Heart left ventricle (tissue), 16 donors: ENCODE measurements at places on chromosomes 1 and 21.

DNA sequence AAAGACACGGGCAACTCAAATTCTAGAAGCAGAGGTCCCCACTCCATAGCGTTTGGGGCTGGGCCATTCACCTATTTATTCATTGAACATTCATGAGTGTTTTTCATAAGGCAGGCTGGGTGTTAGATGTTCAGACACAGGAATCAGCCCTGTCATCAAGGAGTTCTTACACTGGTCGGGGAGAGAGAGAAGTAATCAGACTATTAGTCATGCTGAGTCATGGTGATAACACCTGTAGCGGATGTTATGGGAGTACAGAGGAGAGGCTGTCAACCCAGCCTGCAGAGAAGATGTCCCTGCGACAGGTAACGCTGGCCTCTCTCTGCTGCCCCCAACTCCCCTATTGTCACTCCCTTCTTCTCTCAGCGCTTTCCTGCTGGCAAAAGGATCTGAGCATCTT lies 17.2 kb downstream of the LY9 start:
- DNase-seq = no peak

DNA sequence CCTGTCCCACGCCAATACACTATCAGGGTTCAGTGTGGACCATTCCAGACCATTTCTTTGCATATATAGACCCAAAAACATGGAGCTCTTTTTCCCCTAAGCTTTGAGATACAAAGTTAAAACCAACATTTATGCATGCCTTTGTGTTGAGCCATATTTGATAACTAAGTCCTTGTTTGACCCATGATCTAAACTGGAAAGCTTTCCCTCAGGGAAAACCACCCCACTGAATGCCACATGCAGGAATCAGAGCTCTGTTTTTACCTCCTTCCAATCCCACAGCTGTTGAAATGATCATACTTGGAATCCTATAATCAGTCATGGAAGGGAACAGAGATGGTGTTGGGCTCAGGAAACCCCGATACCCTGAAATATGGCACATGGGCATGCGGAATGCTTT lies 14.8 kb upstream of the SLC45A1 start:
- DNase-seq = no peak

GRCh38 chr1:78721136-78721535 lies 71.5 kb downstream of the IFI44 start:
- no peak for DNase-seq

DNA sequence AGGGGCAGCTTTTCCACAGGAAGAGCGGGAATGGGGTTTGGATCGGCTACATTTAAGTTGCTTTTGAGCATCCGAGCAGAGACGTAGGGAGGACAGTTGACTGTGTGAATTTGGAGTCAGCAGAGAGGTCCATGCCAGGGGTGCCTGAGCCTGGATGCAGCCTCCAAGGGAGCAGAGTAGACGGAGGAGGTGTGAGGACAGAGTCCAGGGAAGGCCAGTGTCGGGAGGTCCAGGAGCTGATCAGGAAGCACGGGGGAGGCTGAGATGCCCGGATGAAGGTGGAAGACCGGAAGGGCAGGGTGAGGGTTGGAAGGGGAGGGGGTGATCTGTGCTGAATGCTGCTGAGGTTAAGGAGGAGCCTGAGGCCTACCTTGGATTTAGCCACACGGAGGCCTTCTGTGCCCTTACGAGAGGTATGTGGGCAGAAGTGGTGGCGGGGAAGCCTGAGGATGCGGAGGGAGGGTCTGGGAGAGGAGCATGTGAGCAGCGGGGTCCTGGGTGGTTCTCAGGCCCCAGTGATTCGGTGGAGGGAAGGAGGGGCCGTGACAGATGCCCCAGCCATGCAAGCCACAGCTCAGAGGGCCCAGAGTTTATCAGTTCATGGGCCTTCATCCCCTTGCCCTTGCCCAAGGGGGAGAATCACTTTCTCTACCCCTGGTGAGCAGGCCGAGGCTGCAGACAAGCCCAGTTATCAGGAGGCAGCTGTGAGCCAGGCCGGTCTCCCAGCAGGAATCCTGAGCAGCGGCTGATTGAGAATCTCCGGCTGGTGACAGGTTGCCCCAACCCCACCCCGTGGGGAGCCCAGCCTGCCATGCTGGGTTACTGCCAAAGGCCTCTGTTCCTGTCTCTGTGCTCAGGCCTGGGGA lies 54.0 kb upstream of the ACTL8 start:
- DNase-seq = no peak

DNA sequence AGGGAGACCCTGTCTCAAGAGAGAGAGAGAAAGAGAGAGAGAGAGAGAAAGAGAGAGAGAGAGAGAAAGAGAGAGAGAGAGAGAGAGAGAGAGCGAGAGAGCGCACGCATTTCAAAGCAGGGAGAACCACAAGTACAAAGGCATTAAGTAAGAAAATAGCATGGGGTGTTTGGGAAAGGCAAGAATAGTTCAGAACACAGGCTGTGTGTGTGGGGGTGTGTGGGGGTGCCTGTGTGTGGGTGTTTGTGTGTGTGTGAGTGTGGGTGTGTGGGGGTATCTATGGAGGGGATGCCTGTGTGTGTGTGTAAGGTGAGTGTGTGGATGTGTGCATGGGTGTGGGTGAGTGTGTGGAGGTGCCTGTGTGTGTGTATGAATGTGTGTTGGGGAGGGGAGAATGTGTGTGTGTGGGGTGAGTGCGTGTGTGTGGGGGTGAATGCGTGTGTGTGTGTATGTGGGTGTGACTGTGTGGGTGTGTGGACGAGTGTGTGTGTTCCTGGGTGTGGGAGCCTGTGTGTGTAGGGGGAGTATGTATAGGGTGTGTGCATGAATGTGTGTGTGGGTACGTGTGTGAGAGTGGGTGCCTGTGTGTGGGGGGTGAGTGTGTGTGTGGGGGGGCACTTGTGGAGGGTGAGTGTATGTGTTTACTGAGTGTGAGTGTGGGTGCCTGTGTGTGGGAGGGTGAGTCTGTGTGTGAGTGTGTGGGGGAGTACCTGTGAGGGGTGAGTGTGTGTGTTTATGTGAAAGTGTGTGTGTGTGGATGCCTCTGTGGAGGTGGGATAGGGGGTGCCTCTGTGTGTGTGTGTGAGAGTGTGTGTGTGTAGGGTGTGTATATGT lies 19.1 kb upstream of the HDAC1 start:
- DNase-seq = no peak

DNA sequence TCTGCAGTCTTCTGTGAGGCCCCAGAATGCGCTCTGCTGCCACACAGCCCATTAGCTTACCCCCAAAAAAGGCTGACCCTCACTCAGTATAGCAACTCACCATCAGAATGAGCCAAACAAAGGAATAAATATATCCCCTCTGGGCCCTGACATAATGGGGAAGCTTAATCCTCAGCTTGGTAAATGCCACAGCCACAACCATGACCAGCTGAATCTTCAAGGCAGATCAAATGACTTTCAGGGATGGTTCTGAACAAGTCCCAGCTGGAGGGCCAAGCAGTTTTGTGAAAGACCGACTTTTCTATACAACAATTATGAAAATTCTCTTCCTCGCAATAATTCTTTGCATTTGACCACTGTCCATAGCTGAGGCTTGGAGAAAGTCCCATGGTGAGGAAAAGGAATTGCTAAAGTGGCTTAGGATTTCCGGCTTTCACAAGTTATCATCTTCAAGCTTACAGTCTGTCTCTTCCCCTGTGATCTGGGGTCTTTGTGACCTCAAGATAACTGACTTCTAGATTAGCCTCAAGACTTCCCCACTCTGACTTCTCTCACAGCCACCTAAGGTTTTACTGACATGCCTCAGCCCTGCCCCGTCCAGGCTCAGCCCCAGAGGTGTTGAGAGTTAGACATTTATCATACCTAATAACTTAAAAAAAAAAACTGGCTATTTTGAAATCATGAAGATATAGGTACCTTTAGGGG lies 47.8 kb upstream of the PBX1 start:
- DNase-seq = no peak

DNA sequence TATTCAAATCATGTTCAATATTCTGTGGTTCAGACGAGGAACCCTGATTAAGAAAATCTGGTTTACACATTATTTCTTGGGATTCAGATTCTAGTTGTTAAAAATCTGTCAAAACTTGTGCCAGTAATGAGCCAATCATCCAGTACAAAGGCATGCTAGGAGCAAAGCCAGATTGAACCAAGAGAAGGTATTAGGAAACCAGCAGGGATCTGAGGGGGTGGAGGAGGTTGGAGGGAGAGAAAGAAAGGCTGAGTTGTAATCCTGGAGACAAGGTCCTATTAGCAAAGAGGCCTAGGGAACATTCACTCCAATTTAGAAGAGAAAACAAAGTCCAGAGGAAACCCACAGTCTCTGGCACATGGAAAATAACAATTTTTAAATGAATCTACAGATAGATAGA lies 352.9 kb downstream of the LTN1 start:
- no peak for DNase-seq

DNA sequence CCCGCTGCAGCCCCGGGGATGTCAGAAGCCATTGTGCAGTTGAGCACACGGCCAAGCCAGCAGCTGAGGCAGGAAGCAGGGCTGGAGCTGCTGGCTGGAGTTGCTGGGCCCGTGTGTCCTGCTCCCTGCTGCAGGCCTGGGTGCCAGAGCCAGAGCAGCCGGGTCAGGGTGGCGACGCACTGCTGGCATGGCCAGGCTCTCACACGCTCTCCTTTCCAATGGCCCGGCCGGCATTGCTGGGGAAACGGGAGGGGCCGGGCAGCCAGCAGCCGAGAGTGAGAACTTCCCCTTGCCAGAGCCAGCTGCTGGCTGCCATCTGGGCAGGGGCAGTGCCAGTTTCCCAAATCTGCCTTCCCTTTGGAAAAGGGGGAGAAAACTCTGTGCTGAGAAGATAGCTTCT lies 82.4 kb upstream of the PROX1 start:
- DNase-seq = peak; percentile 34

DNA sequence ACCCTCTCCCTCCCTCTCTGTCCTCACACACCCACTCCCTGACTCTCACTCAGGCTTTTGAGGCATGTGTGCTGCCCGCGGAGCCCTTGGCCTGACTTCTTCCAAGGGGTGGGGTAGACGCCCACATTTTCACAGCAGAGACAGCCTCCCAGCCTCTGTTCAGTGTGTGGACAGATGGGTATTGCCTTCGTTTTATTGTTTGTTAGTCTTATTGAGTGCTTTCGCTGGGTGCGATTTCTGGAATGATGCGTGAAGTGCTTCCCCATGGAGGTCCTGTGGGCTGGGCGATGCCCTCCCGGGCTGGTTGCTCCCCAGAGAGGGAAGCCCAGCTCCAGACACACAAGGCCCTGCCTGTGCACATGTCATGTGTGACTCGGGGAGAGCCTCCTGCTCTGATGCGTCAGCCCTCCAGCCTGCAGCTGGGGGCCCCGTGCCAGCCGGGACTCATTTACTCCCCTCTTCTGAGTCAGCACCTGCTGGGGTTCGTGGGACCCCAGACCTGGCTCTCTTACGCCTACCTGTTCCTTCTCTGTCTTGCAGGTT lies 14.7 kb downstream of the PDXK start:
- no peak for DNase-seq

- DNase-seq = no peak
Measured at GRCh38 chr1:210024996-210025395, 87.0 kb downstream of the SYT14 start.

DNA sequence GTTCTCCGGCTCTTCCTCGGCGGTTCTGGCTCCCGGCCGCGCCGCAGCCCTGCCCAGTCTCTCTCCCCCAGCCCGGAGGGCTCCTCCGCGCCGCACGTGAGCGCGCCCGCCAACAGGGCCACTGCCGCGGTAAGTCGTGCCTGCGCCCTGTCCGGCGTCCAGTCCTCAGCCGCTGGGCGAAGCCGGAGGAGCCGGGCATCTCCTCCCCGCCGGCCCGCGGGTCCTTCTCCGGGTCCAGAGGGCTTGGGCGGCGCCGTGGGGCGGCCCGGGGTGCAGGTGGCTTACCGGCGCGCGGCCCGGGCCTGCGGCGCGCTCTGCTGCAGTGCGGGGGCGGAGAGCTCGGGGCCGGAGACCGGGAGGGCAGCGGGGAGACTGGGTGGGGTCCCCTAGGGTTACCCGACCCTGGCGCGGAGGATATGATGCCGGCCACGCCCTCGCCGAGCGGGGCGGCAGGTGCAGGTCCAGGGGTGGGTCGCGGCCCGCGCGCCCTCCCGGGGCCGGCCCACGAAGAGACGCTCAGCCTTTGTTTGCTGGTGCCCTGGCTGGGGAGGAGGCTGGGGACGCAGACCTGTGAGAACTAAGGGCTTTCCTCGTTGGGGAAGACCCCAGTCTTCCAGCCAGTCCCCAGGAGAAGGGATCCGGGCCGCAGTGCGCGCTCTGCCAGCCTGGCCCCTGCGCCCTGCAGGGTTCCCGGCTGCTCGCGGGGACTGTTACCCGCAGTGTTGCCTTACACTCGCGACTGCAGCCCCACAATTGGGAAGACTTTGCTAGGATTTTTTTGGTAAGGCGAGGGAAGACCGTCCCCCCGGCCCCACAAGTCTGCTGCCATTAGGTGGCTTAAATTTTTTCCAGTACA lies at the start of gene DOP1B:
Gene DOP1B, plus strand, starts transcription at position 10 of the 856 bp plus-strand sequence. CDS start 7,910 bp downstream, outside the sequence.
- no peak for DNase-seq

DNA sequence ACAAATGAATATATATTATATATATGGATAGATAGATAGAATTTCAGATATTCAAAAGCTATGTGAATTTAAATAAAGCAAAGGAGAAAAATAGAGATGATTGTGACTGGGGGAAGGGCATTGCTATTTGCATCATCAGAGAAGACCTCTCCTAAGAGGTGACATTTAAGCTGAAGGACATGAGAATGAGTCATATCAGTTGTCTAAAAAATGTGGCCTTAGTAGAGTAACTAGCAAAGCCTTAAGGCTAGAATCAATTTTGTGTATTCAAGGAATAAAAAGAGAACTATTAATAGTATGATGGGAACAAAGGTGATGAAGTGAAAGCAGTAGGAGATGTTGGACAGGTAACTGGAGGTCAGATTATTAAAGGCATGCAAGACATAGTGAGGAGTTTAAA lies 34.8 kb upstream of the SLC35F3 start:
- DNase-seq = no peak

GRCh38 chr1:153728305-153729066 lies 636 bp downstream of the INTS3 start:
- DNase-seq = peak; percentile 43

- peak; percentile 32 for DNase-seq
Measured at GRCh38 chr1:175530183-175530582, 213.2 kb downstream of the TNR start.

- DNase-seq = no peak
Measured at GRCh38 chr1:53047737-53048736, 14.0 kb upstream of the PODN start.

- no peak for DNase-seq
Measured at GRCh38 chr1:98072047-98072446, 151.2 kb upstream of the DPYD start.

GRCh38 chr1:101506541-101507164 lies 269.8 kb downstream of the S1PR1 start:
- no peak for DNase-seq

DNA sequence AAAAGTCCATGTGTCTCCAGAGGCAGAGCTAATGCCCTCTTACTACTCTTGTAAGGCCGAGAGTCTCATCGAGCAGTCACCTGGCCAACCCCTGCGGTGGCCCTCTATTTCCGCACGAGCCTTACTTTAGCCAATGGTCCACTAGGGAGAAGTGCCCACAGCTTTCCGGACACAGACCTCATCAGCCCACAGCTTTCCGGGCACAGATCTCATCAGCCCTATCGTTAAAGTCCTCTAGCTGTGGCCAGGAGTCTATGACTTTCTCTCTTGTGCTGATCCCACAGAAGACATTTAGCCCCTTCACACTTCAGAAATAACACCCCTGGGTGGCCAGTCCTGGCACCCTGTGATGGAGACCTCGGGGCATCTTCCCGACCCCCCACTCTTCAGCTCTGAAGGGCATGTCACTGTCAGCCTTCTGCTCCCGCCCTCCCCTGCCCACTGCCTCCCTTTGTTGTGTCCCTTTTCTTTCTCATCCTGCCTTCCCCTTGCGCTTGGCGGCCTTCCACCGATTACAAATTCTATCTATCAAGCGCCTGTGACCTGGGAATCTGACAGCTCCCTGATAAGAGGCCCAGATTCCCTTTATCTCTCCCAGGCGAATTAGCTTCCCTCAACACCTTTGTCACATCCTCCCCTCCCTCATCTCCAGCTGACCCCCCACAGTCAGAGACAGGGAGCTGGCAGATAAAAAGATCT lies 161.0 kb downstream of the PLXNA2 start:
- DNase-seq = no peak
